Caco-2 (cell line): ENCODE measurements at places on chromosomes 13 and 19. TPM values are rescaled to one million over a fixed set of nuclear protein-coding genes. Genes with fewer than 3 reads are reported as not detected.
A peak's percentile ranks its signal among the peaks of the same experiment; 100 is the strongest.

- DNase-seq, result no peak
Observed at GRCh38 chr13:42820451-42820850, 39.1 kb downstream of the FAM216B start.

DNA sequence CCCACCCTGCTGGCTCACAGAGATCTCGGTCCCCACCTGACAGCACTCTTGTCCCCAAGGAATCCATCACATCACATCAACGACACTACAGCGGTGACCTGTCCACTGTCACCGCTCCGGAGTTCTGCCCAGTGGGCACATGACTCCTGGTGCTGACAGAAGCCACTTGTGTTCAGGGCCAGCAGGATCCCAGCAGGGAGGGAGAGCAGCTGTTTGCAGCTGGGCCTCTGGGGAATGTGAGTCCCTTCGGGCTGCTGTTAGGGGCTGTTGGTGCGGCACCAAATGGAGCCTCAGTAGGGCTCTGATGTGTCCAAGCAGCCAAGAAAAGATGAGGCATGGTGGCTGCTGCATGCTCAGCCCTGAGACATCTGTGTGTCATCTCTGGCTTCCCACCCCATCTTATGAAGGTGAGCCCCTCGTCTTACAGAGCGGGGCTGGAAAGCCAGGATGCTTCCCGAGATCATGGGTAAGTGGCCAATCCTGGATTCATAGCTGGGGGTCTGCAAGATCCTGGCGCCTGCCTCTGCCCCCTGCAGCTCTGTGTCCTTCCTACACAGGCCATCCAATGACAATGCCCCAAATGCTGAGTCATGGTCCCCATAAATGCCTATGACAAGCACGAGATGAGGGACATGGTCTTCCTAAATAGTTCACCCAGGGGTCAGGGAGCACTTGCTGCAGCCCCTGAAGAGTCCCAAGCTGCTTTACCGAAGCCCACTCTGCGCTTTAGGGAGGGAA lies 56.0 kb downstream of the F2RL3 start:
- DNase-seq, result no peak

DNA sequence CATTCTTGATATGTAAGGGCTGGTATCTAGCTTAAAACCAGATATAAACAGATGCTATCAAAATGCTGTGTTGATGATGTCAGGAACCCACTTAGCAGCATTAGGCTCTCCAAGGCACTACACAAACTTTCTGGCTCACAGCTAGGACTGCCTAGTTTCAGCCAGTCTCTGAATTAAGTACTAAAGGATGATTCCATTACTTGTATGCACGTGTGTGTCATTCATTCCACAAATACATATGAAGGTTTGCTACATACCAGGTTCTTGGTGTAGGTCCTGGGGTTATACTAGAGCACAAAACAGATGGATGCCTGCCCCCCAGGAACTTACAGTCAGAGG lies 151.5 kb downstream of the RGCC start:
- DNase-seq, result no peak

DNA sequence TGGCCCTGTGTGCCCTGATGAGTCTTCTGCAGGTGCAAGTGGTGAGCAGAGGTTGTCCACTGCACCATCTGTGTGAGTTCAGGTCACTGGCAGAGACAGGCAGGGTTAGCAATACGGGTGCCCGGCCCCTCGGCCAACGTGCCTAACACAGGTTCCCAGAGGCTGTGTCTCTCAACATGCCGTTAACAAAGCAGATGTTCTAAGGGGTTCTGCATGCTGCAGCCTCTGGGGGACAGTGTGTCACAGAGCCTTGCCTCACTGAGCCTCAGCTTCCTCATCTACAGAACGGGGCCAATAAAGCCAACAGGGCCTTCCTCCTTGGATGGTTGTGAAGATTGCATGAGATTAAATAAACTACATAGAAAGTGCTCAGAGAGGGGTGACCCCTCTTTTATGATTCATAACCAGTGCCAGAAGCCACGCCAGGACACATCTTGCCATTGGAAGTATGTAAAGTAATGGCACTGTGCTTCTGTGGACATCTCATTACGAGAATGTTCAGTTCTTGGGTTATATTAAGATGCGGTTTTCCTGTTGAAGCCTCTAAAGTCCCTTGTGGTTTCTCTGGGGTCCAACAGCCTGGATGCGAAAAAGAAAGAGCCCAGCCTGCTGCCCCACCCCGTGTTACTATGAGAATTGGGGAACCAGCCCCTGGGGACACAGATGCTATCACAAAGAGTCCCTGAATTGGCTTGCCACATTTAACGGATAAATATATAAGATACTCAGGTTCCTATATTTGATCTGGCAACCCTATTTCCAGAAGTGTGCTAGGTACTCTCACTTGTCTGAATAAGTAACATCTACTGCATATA lies 11.2 kb upstream of the ARHGEF18 start:
- peak; percentile 23 for DNase-seq

DNA sequence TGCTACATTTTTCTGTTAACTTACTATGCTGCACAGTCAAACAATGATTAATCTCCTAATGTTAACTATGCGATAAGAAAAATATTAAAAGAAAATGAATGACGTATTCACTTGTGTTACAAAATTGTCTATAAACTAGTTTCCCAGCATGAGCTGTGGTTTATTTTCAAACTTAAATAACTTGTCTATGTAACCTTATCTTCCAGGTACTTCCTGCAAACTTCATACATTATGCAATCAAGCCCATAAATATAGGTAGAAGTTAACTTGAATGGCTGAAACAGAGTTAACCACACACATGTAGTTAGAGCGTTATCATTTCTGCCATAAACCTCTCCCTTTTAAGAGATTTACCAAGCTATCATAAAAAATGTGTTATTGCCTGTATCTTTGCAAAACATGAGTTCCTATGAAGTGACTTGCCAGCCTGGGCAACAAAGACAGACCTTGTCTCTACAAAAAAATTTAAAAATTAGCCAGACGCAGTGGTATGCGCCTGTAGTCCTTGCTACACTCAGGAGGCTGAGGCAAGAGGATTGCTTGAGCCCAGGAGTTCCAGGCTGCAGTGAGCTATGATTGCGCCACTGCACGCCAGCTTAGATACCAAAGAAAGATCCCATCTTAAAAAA lies 17.7 kb upstream of the KLF5 start:
- peak; percentile 92 for DNase-seq

GRCh38 chr13:66098931-66099628 lies 1131.1 kb downstream of the PCDH9 start:
- no peak for DNase-seq

DNA sequence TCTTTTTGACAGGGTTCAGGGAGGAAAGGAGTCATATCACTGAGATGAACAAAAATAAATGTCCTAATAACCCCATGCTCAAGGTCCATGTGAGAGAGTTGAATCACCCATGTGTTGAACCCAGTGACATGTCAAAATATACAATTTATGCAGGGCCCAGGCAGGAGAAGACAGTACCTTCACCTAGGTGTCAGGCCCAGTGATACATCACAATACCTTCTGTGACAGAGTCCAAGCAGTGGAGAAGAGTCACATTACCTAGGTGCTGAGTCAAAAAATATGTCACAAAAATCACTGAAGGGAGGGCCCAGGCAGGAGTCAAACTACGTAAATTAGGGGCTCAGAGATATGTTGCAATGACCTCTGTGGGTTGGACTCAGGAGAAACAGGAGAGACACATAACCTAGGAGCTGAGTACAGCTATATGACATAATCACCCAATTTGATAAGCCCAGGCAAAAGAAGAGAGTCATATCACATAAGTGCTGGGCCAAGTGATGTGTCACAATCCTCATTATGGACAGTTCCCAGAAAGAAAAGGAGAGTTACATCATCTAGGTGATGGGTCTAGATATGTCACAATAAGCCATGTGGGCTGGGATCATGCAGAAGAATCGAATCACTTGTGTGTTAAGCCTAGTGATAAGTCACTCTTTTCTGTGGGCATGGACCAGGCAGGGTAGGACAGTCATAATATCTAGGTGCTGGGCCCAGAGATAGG lies 13.8 kb upstream of the ZNF724 start:
- no peak for DNase-seq

- DNase-seq, result no peak
Observed at GRCh38 chr19:35732540-35733179, 9.6 kb downstream of the IGFLR1 start.

GRCh38 chr19:18848878-18849661 lies 17.3 kb downstream of the UPF1 start:
- no peak for DNase-seq

DNA sequence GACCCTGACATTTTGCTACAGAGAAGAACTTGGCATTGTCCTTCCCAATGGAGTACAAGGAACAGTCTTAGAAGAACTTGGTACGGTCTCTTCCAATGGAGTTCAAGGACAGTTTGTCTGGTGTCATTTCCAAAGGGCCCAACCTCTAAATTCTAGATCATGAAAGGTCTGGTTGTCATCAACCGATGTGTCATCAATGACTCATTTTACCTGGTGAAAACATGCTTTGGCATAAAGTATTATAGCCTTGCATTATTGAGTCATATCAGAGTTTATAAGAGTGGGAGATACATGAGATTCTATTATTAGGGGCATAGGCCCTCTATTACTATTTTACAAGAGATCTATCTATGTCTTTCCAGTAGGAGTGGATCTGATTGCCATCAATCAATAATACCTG lies 4.3 kb downstream of the CYP2B6 start:
- DNase-seq, result no peak

DNA sequence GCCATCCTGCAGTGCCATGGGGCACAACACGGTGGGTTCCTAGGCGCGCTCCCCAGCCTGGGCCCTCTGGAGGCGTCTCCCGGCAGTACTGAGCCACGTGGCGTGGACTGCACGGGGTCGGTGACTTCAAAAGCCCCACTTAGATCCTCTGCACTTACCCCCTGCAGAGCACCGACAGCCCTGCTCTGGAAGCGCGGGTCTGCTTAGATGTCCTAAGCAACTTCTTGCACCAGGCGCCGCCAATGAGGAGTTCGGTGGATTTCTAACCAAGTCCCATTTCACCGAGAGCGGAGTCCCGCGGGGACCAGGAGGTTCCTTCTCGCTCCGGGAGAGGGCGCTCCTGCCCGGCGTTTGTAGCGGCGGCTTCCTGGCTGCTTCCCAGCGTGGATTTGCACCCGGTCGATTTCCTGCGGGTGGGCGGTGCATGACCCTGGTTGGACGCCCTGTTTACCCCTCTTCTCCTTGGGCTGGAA lies 25.2 kb upstream of the ZNF845 start:
- no peak for DNase-seq

- DNase-seq, result no peak
Observed at GRCh38 chr13:102692491-102692826, 2.4 kb downstream of the METTL21C start.

- no peak for DNase-seq
Observed at GRCh38 chr19:6674868-6675305, 4.9 kb upstream of the TNFSF14 start.

DNA sequence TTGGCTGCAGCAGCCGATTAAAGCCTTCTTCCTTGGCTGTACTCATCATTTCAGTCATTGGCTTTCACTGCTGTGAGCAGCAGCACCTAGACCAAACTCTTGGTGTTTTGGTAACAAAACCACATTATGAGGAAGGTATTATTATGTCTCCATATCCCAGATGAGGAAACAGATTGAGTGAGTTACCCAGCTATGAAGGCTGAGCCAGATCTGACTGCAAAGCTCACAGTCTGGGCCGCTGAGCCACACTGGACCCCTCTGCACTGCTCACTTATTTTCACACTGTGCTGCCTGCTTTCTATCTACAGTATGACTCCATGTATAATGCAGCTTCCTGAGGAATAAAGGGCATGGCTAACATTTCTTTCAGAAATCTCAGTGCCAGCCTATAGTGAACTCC lies 24.5 kb downstream of the CRYL1 start:
- DNase-seq, result no peak

Gene KLK7
- not detected in 2 replicates for total RNA-seq

Gene LSM14A
- total RNA-seq, result 228 and 233 TPM in 2 replicates

Gene NRTN
- 2.6 and 3.9 TPM in 2 replicates for total RNA-seq
